ENCODE measurements at places on chromosomes 12 and 14. TPM values are rescaled to one million over a fixed set of nuclear protein-coding genes. Genes with fewer than 3 reads are reported as not detected.

GRCh38 chr12:86663716-86664115, 407.5 kb upstream of the MGAT4C start:
- H3K27ac ChIP-seq: no peak overlapping the region
- no peak overlapping the region for H3K4me3 ChIP-seq
- no peak for DNase-seq
- no peaks in the 10 kb centered on the region for H3K4me1 ChIP-seq

DNA sequence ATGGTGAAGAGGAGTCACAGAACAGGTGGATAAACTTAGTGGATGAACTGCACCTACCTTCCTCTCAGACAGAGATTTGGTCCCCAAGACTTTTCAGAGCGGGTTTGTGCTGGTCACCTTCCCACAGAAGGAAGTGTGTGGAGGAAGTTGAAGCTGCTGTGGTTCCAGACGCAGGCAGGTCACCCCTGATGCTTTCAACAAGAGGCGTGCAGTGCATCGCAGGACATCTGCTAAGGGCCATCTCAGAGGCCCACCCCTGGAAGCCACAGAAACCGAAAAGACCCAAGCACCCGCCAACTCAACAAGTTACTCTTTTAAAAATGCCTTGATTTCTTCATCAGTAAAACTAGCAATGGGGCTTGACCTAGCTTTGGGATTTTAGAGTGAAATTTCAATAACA, 1.0 kb upstream of the GPX2 start:
- H3K36me3 ChIP-seq: peaks cover 31% of the 10 kb centered on the region
- no peaks in the 10 kb centered on the region for H3K27me3 ChIP-seq
- no peak overlapping the region for H3K4me3 ChIP-seq
- no peak for DNase-seq
- peaks cover 35% of the 10 kb centered on the region for H3K4me1 ChIP-seq
- peak overlapping the region; percentile 55 for H3K27ac ChIP-seq

- H3K4me3 ChIP-seq: peak overlapping the region; percentile 100
- peaks cover 7% of the 10 kb centered on the region for H3K27me3 ChIP-seq
- H3K4me1 ChIP-seq: peaks cover 55% of the 10 kb centered on the region
- no peak for DNase-seq
- peaks cover 47% of the 10 kb centered on the region for H3K36me3 ChIP-seq
Measured at GRCh38 chr14:24162093-24162492, 1.0 kb downstream of the IRF9 start.

GRCh38 chr14:79175671-79176070, 1005.5 kb downstream of the NRXN3 start:
- H3K36me3 ChIP-seq: no peaks in the 10 kb centered on the region
- H3K4me1 ChIP-seq: no peaks in the 10 kb centered on the region
- no peak for DNase-seq
- H3K27me3 ChIP-seq: no peaks in the 10 kb centered on the region
- H3K4me3 ChIP-seq: no peak overlapping the region
- no peak overlapping the region for H3K27ac ChIP-seq

GRCh38 chr14:92456215-92457015, 57.2 kb upstream of the RIN3 start:
- no peak overlapping the region for H3K4me3 ChIP-seq
- DNase-seq: peak; percentile 30
- no peaks in the 10 kb centered on the region for H3K36me3 ChIP-seq

DNA sequence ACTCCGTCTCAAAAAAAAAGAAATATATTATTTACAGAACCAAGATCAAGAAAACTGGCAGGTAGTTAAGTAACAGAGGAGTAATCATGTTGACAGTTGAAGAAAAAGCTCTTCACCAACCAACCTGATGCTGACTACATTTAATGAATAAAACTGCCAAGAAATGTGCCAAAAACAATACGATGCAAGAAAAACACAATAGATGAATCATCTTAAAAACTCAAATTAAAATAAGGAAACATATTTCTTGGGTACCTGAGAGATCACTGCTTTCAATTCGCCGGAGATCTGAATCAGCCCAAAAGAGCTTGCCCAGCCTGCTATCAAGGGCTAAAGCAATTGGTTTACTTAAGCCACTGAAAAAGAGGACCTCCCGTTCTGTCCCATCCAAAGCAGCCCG, 76.4 kb downstream of the BCL2L14 start:
- H3K36me3 ChIP-seq: no peaks in the 10 kb centered on the region
- H3K4me1 ChIP-seq: no peaks in the 10 kb centered on the region
- H3K27ac ChIP-seq: no peak overlapping the region

- no peaks in the 10 kb centered on the region for H3K27me3 ChIP-seq
- peaks cover 27% of the 10 kb centered on the region for H3K4me1 ChIP-seq
- H3K27ac ChIP-seq: peak overlapping the region; percentile 60
- no peak for DNase-seq
- no peak overlapping the region for H3K4me3 ChIP-seq
Measured at GRCh38 chr14:75205591-75205990, 29.2 kb upstream of the TMED10 start.

DNA sequence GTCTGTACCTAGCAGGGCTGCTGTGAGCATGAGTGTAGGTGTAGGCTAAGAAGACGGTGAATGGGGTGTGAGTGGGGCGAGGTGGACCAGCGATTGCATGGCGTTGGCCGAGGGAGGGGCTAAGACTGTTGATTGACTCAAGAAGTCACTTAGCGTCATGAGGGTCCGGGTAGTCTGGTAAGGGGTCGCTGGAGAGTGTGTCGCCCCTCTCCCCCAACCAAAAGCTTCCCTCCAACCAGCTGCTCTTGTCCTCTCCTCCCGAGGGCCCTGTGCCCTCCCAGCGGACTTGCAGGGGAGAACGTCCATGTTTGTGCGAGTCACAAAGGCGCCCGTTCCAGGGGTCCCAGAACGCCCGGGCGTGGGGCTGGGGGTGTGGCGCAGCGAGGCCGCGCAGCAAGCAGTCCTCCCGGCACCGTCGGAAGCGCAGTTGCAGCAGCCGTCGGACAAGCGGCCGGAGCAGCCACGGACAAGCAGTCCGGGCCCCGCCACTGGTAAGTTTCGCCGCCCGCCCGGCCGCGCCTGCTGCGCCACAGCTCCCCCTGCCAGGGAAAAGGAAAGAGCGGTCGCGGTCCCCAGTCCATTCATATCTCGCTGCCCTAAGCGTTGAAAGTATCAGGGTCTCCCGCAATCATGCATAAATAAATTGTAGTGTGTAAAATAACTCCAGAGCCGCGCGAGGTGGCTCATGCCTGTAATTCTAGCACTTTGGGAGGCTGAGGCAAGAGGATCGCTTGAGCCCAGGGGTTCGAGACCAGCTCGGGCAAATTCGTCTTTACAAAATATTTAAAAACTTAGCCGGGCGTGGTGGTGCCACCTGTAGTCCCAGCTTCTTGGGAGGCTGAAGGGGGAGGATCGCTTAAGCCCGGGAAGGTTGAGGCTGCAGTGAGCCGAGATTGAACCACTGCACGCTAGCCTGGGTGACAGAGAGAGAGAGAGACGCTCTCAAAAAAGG, at the start of gene CCDC63:
Gene CCDC63 (plus strand): TSS at position 373 of the 952 bp plus-strand sequence. CDS start 5,968 bp downstream, outside the sequence.
- H3K36me3 ChIP-seq: no peaks in the 10 kb centered on the region
- DNase-seq: peak; percentile 9
- H3K27ac ChIP-seq: no peak within 1 kb of the TSS
- H3K4me3 ChIP-seq: peak within 1 kb of the TSS; percentile 80
- H3K27me3 ChIP-seq: peaks cover 11% of the 10 kb centered on the region

GRCh38 chr14:75315144-75315543, 36.5 kb downstream of the FOS start:
- no peak for DNase-seq
- no peak overlapping the region for H3K4me3 ChIP-seq
- no peaks in the 10 kb centered on the region for H3K36me3 ChIP-seq

DNA sequence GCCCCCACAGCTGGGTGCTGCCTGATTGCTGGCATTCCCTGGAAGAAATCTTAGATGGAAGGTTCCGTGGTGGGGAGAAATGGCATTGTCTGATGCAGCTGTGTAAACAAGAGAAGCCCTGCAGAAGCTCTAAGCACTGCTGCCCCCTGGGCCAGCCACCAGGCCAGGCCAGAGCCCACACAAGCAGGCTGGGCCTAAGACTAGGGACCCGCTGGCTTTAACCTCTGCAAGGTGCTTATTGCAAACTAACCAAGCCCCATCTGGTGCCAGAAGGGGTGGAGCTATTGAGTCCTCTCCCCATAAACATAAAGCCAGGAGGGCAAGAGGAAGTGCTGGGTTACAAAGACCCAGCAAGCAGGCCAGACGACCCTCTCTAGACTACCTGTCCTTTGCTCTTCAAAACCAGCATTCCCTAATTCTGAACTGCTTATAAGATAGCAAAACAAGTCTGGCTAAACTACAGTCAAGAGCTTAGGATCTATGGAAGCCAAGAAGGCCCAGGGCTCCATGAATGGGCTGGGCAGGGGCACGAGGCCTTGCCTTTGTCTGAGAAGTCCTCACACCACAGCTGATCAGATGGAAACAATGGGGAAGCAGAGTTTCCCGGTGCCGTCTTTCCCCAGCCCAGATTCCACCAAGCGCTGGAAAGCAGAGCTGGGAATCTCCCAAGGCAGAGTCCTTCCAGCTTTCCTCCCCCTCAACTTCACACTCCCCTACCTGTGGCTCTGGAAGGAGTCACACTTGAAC, 28.8 kb downstream of the P2RX4 start:
- H3K36me3 ChIP-seq: peaks cover 6% of the 10 kb centered on the region
- H3K4me1 ChIP-seq: peaks cover 31% of the 10 kb centered on the region
- no peak overlapping the region for H3K4me3 ChIP-seq
- H3K27ac ChIP-seq: peak overlapping the region; percentile 97
- peaks cover 12% of the 10 kb centered on the region for H3K27me3 ChIP-seq

GRCh38 chr12:92080911-92081285, 64.7 kb downstream of the BTG1 start:
- no peak for DNase-seq
- no peak overlapping the region for H3K4me3 ChIP-seq
- H3K4me1 ChIP-seq: peaks cover 12% of the 10 kb centered on the region
- H3K27ac ChIP-seq: no peak overlapping the region
- H3K36me3 ChIP-seq: no peaks in the 10 kb centered on the region

GYS2 gene
- not detected for polyA plus RNA-seq

NANOG gene
- polyA plus RNA-seq: not detected

TMEM253 gene
- polyA plus RNA-seq: not detected

P2RX2 gene
- polyA plus RNA-seq: not detected

C12orf50 gene
- not detected for polyA plus RNA-seq

RPL10L gene
- polyA plus RNA-seq: not detected

Data from immature natural killer cell (primary cell).